ENCODE measurements at places on chromosomes 13 and 19. TPM values are rescaled to one million over a fixed set of nuclear protein-coding genes. Genes with fewer than 3 reads are reported as not detected.

The ZNF723 gene
- not detected for total RNA-seq

The SYT3 gene
- total RNA-seq = not detected

The SWSAP1 gene
- total RNA-seq = 0.45 TPM

The ZNF420 gene
- 2.9 TPM for total RNA-seq

The SH2D3A gene
- not detected for total RNA-seq

The FFAR2 gene
- total RNA-seq = not detected

The AMER2 gene
- total RNA-seq = not detected

The LYL1 gene
- total RNA-seq = 1.4 TPM

The KLF12 gene
- total RNA-seq = 10.6 TPM

Data from fibroblast of the aortic adventitia (primary cell).